T-helper 2 cell treated with Interferon-gamma antibody and Interleukin-4, amounts not matched to agents 5 μg/mL and 100 μg/mL, for 36 hours (primary cell): ENCODE measurements at places on chromosomes 5 and 9.

- H3K27ac ChIP-seq: no peak overlapping the region
- H3K4me3 ChIP-seq: no peak overlapping the region
- no peaks in the 10 kb centered on the region for H3K4me1 ChIP-seq
- no peak for DNase-seq
Observed at GRCh38 chr5:179284751-179285631, 60.3 kb downstream of the ADAMTS2 start.

GRCh38 chr9:131420980-131421624 lies 27.2 kb downstream of the PRRC2B start:
- no peaks in the 10 kb centered on the region for H3K27me3 ChIP-seq
- H3K27ac ChIP-seq: peak overlapping the region; percentile 52
- no peak overlapping the region for H3K4me3 ChIP-seq

GRCh38 chr5:37370550-37370863 lies 399 bp downstream of the NUP155 start:
- H3K36me3 ChIP-seq: peaks cover 15% of the 10 kb centered on the region
- no peaks in the 10 kb centered on the region for H3K27me3 ChIP-seq
- H3K4me1 ChIP-seq: peaks cover 24% of the 10 kb centered on the region
- no peak for DNase-seq

DNA sequence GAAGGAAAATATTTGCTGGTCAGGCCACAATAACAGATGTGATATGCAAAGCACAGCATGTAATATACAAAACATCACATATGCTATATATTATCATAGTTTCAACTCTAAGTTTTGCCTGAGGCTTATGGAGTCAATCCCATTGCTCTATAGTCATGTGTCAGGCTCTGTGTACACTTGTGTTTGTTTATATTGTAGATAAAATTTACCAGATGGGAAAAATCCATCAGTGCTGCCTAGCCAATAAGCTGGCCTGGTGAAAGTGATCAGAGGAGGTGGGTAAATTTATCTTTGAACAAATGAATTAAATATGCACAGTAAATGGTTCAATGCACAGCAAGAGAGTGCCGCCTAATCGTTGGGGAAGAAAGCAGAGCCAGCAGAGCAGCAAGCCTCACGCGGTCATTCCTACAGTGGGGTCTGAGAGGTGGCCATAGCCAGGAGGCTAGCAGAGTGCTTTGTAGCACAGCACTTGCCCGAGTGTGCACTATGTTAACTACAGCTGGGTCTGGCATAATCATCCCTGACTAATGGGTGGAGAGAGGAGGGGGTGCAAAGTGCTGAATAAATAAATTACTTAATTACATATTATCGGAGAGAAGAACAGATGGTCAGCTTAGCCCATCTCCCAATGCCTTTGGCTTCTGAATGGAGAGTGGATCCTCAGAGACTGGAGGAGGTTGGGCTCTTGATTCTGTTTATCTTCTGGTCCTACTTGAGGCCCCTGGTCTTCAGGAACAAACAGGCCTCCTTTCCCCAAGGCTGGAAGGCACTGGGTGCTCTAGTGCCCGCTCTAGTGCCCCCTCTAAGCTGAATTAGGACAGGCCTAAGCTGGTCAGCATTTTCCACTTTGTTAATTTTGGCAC lies 153.5 kb downstream of the MAT2B start:
- H3K4me1 ChIP-seq: no peaks in the 10 kb centered on the region
- no peak overlapping the region for H3K4me3 ChIP-seq
- H3K36me3 ChIP-seq: no peaks in the 10 kb centered on the region
- DNase-seq: no peak

DNA sequence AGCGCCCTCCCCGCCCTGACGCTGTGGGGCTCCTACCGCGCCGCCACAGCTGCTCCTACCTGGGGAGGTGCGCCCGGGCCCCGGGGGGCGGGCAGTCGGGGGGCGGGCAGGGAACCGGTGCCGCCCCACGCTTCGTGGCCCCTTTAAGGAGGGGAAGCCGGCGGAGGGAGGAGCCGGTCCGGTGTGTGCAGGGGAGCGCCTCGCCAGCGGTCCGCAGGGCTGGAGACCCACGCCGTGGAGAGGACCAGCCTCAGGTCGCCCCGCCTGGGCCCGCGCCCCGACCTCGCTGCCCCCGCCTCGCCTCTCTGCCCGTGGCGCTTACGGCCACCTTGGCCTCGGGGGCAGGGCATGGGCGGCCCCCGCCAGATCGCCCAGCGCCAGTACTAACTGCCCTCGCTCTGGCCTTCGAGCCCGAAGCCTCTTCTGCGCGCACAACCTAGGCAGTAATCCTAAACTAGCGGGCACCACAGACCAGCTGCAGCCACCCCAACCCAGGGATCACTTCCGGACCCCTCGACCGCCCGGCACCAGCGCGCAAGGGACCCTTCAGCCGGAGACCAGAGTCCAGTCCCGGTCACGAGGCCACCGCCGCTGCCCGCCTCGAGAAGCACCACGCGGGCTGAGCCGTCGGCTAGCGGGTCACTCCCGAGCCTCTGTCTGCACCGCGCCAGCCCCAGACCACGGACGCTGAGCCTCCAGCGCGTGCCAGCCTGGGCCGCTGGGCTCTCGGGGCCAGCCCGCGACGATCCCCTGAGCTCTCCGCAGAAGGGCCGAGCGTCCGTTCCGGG lies at the start of gene FOXE1:
TSS of gene FOXE1 (plus strand) at position 171 of the 788 bp plus-strand sequence. CDS start 689 bp downstream, outside the sequence.
- peaks cover 84% of the 10 kb centered on the region for H3K27me3 ChIP-seq
- H3K4me1 ChIP-seq: peaks cover 7% of the 10 kb centered on the region
- H3K27ac ChIP-seq: peak within 1 kb of the TSS; percentile 39
- H3K4me3 ChIP-seq: peak within 1 kb of the TSS; percentile 86
- no peak for DNase-seq

DNA sequence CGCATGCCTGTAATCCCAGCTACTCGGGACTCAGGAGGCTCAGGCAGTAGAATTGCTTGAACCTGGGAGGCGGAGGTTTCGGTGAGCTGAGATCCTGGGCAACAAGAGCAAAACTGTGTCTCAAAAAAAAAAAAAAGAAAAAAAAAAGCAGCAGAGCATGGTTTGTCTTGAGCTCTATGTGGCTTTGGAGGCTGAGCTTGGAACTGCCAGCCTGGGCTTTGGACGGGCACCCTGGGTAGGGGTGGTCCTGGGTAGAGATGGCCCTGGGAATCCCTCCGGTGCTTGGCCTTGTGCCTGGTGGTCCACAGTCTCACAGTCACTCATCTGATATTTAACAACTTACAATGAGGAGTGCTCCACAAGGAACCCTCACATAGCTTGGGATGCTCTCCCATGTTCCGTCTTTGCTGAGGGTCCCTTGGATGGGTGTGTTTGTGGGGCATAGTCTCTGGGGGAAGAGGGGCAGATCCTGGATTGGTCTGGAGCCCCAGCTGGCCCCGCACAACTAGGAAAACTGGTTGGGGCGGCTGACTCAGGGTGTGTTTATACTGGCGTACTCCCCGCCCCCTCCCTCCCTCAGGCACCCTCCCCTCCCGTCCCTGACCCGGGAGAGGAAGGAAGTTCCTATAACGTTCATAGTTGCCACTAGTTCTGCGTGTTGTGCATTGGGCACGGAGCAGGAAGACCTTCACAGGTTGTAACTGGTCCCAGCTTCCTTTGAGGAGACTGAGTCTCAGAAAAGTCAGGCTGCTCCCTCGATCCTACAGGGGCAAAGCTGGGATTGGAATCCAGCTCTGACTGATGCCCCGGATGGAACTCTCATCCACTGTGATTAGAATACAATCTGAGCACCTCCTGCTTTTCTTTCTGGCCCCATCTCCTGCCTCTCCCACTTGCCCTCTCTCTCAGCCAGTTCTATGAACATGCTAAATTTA lies 11.2 kb downstream of the IER5L start:
- H3K27me3 ChIP-seq: no peaks in the 10 kb centered on the region
- H3K36me3 ChIP-seq: no peaks in the 10 kb centered on the region
- H3K27ac ChIP-seq: peak overlapping the region; percentile 60
- peak; percentile 17 for DNase-seq
- peak overlapping the region; percentile 65 for H3K4me3 ChIP-seq

DNA sequence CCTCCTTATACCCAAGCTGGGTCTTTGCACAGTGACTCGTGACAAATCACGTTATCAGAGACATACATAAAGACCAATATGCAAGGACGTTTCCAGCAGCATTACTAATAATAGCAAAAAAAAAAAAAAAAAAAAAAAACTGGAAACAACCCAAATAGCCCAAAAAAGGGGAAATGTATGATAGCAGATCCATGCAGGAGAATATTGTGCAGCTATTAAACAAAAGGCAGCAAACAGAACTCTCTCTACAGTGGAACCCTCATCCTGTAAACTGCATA lies 37.7 kb downstream of the C5orf15 start:
- H3K27me3 ChIP-seq: no peaks in the 10 kb centered on the region
- H3K36me3 ChIP-seq: no peaks in the 10 kb centered on the region
- H3K4me1 ChIP-seq: peaks cover 25% of the 10 kb centered on the region

- H3K27me3 ChIP-seq: no peaks in the 10 kb centered on the region
- DNase-seq: no peak
- H3K27ac ChIP-seq: no peak overlapping the region
- no peak overlapping the region for H3K4me3 ChIP-seq
- no peaks in the 10 kb centered on the region for H3K36me3 ChIP-seq
- H3K4me1 ChIP-seq: no peaks in the 10 kb centered on the region
Observed at GRCh38 chr9:16364347-16364746, 506.1 kb downstream of the BNC2 start.

DNA sequence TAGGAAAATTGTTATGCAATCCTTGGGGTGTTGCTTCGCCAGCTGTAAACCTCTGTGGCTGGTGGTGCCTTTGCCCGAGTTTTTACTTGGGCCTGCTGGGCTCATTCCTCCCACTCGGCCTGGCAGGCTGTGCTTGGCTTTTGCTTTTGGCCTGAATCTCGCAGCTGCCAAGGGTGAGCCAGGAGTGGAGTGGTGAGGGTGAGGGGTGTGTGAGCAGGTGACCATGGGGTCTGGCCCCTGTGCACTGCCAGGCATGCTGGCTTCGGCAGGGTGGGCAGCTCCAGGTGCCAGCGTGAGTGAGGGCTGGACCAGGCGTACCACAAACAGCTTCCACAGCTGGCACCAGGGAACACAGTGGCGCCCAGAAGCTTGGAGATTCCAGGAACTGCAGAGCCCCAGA lies 12.6 kb upstream of the DHFR start:
- no peaks in the 10 kb centered on the region for H3K27me3 ChIP-seq
- H3K36me3 ChIP-seq: peaks cover 54% of the 10 kb centered on the region
- no peak overlapping the region for H3K4me3 ChIP-seq
- DNase-seq: no peak
- H3K27ac ChIP-seq: no peak overlapping the region
- H3K4me1 ChIP-seq: peaks cover 9% of the 10 kb centered on the region

DNA sequence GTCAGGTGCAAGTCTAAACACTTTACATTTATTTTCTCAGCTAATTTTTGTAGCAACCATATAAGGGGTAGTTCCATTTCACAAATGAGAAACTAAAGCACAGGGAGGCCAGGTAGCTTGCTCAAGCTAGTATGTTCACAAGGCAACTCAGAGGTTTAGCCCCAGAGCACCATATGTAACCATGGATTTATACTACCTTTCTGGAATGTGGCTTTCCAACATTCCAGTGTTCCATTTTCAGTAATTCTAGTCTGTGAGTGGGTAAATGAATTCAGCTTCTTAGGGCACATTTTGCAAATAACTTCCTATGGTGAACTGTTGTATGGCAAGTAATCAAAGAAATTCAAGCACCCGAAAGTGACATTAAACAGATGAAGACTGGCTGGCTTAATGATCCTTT lies 25.0 kb upstream of the CAST start:
- no peak overlapping the region for H3K4me3 ChIP-seq
- no peak for DNase-seq
- peaks cover 76% of the 10 kb centered on the region for H3K27me3 ChIP-seq
- peaks cover 14% of the 10 kb centered on the region for H3K4me1 ChIP-seq

DNA sequence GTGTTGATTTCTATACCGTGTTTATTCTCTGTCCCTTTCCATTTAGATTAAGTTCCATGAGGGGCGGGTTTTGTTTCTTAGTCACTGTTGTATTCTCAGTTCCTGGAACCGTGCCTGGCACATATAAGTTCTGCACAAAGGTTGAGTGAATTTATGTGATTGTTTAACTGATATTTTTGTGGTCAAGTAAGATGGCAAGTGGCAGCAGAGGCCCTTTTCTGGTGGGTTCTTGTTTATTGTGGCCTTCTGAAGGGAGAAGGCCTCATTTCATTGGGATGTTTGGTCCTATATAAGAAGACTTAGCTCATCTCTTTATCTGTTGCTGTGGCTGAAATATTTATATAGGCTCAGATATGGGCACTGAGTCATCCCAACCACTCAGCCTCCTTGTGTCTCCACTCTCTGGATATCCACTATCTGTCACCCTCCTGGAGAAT lies 262.5 kb downstream of the PSAT1 start:
- H3K4me3 ChIP-seq: no peak overlapping the region
- no peaks in the 10 kb centered on the region for H3K36me3 ChIP-seq
- no peaks in the 10 kb centered on the region for H3K27me3 ChIP-seq
- no peak overlapping the region for H3K27ac ChIP-seq

DNA sequence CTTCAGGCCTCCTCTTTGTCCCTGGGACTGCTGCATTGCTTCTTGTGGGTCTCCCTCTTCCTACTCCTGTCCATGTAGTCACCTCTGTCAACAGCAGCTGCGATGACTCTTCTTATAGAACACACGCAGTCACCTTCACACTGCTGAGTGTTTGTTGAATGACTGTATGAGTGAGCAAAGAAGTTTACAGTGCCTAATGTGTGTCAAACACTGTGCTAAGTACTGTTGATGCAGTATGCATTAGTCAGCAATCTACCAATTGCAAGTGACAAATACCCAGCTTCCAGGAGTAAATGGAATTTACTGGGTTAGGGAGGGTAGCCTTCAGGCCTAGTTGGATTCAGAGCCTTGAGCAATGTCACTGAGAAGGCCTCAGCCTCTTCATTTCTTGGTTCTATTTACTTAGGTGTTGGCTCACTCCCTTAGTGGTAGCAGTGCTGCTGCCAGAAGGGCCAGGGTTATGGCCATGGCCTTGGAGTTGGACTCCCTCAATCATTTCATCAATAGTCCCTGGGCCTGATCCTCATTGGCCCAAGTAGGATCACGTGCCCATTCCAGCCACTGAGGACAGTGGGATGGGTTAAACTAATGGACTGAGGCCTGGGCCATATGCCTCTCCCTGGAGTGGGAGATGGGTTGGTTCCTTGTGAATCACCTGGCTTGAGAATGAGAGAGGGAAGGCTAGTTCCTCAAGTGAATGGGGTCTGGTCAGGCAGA lies 93.5 kb downstream of the RGS3 start:
- peaks cover 24% of the 10 kb centered on the region for H3K4me1 ChIP-seq
- DNase-seq: no peak
- no peak overlapping the region for H3K4me3 ChIP-seq
- H3K27me3 ChIP-seq: no peaks in the 10 kb centered on the region
- no peaks in the 10 kb centered on the region for H3K36me3 ChIP-seq

GRCh38 chr5:8633696-8634095 lies 764.7 kb downstream of the MTRR start:
- no peak overlapping the region for H3K27ac ChIP-seq
- H3K4me3 ChIP-seq: no peak overlapping the region
- no peaks in the 10 kb centered on the region for H3K4me1 ChIP-seq
- H3K36me3 ChIP-seq: no peaks in the 10 kb centered on the region

DNA sequence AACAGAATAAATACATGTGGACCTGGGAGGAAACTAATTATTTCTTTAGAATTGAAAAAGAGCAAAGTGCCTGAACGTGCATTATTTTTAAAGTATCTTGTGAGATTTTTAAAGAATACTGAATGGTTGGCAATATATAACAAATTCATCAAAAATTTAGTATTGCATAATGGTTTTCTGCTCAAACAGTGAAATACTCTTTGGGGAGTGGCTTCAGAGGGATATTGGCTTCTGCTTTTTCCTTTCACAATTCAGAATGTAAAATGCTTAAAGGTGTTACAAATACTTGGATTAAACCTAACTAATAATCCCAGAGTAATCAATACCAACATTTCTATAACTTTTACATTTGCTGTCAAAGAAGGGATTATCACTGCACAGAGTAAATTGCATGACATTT lies 379.3 kb upstream of the CHD1 start:
- no peak overlapping the region for H3K27ac ChIP-seq
- no peaks in the 10 kb centered on the region for H3K27me3 ChIP-seq
- DNase-seq: no peak
- H3K4me3 ChIP-seq: no peak overlapping the region
